CD4-positive, alpha-beta T cell treated with Interleukin-21 for 1 hour (primary cell): ENCODE measurements at places on chromosomes 3 and 15.

GRCh38 chr15:99681990-99682389 lies 51.2 kb downstream of the LYSMD4 start:
- no peak for DNase-seq

DNA sequence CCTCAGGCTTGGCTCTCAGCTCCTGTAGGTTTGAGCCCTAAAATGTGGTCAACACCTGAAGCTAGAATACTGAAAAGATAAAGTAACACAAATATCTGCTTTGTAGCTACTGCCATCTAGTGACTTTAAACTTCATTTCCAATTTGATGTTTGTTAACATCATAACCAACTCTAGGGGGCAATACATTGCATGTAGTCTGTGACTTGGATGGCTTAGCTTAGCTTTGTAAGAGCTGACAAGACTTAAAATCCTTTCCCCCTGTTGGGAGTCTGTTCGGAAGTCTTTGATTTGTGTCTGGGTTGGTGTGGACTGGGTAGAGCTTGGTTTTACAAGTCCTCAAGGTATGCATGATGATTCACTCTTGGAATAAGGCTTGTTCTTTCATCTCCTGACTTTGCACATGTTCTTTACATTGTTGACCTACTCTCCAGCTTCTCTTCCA lies 51.7 kb downstream of the SCN11A start:
- DNase-seq, result peak; percentile 47

- peak; percentile 8 for DNase-seq
These were observed 44.4 kb downstream of the AQP9 start for GRCh38 chr15:58182460-58183163.

GRCh38 chr15:97078591-97078990 lies 748.1 kb downstream of the NR2F2 start:
- DNase-seq, result no peak

DNA sequence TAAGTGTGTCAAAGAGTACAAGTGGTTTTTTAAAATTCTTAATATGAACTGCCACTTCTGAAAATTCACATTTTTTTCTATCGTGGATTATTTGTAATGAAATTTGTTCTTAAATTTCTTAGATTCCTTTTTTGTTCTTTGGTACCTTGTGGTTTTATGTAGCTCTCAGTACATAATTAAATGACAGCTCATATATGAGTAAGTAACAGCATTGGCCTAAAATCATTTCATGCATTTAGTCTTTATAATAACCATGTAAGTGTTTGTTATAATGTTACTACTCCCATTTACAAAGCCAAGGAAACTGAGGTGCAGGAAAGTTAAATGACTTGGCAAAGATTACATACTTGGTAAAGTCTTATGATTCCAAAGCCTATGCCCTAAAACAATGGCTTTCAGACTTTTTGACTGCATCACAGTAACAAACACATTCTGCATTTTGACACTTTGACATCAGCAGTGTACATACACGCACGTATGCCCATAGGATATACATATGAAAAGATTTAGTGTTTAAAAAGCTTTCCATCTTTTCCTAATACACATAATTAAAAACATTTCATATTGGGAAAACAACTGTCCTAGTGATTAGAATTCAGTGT lies 14.9 kb downstream of the SPRED1 start:
- no peak for DNase-seq

- DNase-seq, result no peak
These were observed 17.5 kb downstream of the ALS2CL start for GRCh38 chr3:46675843-46676567.

DNA sequence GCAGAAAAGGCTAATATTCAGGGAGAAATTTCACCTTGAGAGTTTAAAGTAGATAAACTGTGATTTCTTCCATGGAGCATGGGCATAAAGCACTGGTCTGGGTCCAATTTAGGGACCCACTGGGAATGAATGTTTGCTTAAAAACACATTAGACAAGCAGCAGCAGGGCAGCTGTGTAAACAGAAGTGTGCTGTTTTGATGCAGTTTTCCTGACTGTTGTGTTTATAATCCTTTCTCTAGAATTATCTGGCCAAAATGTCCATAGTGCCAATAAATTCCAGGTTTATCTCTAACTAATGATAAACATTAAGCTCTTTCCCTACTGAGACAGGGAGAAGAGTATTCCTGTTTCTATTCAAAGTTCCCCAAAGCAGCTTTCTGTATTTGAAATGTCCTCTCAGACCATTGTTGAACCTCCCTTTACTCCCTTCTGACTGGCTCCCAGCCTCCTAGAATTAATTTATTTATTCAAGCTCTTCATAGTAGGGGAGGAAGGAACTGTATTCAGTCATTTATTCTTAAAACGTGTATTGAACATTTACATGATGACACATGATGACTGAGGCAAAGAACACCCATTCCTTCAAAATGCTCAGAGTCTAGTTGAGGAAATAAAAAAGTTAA lies 7.0 kb upstream of the TM4SF18 start:
- DNase-seq, result no peak

DNA sequence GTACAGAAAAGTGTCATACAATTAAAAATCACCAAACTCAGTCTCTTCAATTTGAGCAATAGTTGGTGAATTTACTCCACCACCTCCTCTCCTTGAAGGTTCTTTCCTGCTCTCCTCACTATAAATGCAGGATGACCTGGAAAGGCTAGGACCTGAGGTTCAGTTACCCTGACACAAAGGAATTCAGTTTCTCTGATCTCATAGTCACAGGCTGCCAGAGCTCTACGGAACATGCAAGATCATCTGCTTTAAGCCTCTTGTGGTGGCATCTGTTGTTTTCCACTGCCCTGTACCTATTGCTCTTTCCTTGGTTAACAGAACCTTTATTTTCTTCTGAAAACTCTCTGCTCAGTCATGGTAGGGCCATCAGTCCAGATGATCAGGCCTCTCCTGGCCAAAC lies 4.9 kb upstream of the TP63 start:
- no peak for DNase-seq

DNA sequence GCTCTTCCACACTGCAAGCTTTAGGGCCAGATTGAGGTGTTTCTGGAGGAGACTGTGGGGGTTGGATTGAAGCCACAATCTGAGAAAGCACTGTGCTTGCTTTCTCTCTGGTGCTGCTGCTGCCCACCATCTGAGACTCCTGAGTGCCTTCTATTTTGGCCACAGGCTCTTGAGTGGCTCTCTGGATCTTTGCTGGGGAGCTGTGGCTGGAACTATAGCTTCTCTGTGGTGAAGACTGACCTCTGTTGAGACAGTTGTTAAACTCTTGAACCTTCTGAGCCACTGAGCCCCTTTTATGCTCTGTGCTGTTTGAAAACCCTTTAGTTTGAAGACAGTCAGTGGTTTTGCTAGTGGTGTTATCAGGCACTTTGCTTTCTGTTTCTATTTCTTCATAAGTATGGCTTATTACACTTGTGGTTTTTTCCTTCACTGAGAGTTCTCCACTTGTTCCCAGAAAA lies 108.7 kb upstream of the TSPAN3 start:
- peak; percentile 30 for DNase-seq

- no peak for DNase-seq
These were observed 36.2 kb upstream of the LDHAL6B start for GRCh38 chr15:59170295-59171066.

- DNase-seq, result no peak
These were observed 220.5 kb upstream of the SATB1 start for GRCh38 chr3:18645619-18646018.

GRCh38 chr3:159417761-159418160 lies 570.9 kb upstream of the IL12A start:
- no peak for DNase-seq

DNA sequence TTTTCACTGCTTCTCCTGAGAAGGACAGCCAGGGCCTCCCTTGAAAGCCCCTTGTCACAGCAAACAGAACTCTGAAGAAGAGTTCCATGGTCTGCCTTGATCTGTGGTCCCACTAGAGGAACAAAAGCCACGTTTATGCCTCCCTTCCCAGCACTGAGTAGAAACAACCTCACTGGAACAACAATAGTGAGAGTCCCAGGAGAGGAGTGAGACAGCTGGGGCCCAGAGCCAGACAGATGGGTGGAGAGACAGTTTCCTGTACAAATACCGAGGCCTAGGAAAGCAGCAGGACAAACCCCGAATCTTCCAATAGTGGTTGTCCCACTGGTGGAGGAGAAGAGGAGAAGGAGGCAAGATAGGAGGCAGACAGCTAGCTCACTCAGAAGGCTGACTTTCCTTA lies 106.1 kb downstream of the WDR76 start:
- no peak for DNase-seq

- no peak for DNase-seq
These were observed 86.1 kb downstream of the CGNL1 start for GRCh38 chr15:57462381-57462780.

- DNase-seq, result no peak
These were observed 29.5 kb downstream of the GALNT15 start for GRCh38 chr3:16203671-16204629.

- no peak for DNase-seq
These were observed 12.5 kb downstream of the CSK start for GRCh38 chr15:74794248-74794969.

GRCh38 chr15:67824197-67824968 lies 926 bp upstream of the SKOR1 start:
- no peak for DNase-seq
